Spinal cord (tissue), 10 donors: ENCODE measurements at places on chromosomes 16 and 17. TPM values are rescaled to one million over a fixed set of nuclear protein-coding genes. Genes with fewer than 3 reads are reported as not detected.

DNA sequence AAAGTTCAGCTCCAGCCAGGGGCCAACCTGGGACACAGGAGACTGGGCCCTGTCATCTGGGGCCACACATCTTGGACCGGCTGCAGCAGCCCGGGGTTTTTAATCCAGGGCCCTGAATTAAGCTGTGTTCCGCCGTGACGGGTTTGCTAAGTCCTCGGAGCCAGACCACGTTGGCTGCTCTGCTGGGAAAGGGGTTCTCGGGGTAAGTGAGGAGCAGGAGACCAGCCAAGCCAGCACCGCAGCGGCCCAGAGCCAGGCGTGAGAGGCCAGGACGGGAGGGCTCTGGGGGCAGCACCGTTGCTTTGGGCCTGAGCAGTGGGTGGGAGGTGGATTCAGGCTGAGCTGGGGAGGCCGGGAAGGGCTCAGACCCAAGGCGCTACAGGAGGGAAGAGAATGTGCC lies 31.3 kb upstream of the CBX4 start:
- no peaks in the 10 kb centered on the region for H3K36me3 ChIP-seq
- H3K27me3 ChIP-seq, result no peaks in the 10 kb centered on the region
- no peak overlapping the region for H3K27ac ChIP-seq
- H3K4me1 ChIP-seq, result no peaks in the 10 kb centered on the region
- no peak overlapping the region for H3K4me3 ChIP-seq

GRCh38 chr17:74430706-74431567 lies 951 bp upstream of the GPRC5C start:
- no peaks in the 10 kb centered on the region for H3K36me3 ChIP-seq
- peaks cover 48% of the 10 kb centered on the region for H3K4me1 ChIP-seq
- H3K27ac ChIP-seq, result peak overlapping the region; percentile 67
- peaks cover 43% of the 10 kb centered on the region for H3K27me3 ChIP-seq
- H3K4me3 ChIP-seq, result peak overlapping the region; percentile 63

- H3K36me3 ChIP-seq, result no peaks in the 10 kb centered on the region
- H3K27ac ChIP-seq, result peak overlapping the region; percentile 69
- H3K27me3 ChIP-seq, result no peaks in the 10 kb centered on the region
- no peak for DNase-seq
- H3K4me1 ChIP-seq, result peaks cover 29% of the 10 kb centered on the region
- H3K4me3 ChIP-seq, result peak overlapping the region; percentile 37
These were observed 45.2 kb upstream of the LCMT1 start for GRCh38 chr16:25066426-25066746.

DNA sequence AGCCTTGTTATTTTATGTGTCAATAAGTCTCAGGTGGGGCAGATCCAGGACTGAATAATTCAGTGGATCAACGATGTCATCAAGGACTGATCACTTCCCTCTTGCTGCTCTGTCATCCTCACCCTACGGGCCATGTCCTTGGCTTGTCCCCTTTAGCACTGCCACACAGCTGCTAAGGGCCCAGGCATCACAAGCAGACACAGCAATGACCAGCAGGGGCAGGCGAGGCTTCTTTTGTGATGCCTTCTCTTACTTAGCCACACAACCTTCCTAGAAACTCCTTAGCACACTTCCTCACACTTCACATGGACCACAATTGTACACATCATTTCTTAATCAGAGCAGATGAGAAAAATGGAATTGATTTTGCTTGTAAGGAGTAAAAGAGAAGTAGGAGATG lies 356.3 kb upstream of the SOX9 start:
- H3K27ac ChIP-seq, result no peak overlapping the region
- H3K4me1 ChIP-seq, result peaks cover 4% of the 10 kb centered on the region
- H3K4me3 ChIP-seq, result no peak overlapping the region

DNA sequence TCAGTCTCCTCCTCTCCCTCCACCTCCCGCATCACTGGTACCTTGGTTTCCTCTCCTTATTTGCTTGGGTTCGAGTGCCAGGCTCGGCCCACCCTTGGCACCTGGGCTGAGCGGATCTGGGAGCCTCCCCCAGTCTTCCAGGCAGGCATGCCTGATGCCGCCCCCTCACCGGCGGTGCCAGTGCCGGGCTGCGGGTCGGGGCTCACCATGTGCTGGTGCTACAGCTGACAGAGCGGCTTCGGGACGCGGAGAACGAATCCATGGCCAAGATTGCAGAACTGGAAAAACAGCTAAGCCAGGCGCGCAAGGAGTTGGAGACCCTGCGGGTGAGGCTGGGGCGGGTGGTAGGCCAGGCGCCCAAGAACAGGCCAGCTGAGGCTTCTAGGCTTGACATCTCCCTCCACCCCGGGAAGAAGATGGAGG lies 19.2 kb downstream of the FMNL1 start:
- H3K27me3 ChIP-seq, result peaks cover 13% of the 10 kb centered on the region
- peaks cover 44% of the 10 kb centered on the region for H3K36me3 ChIP-seq
- peak overlapping the region; percentile 51 for H3K4me3 ChIP-seq
- DNase-seq, result no peak
- H3K27ac ChIP-seq, result peak overlapping the region; percentile 47

DNA sequence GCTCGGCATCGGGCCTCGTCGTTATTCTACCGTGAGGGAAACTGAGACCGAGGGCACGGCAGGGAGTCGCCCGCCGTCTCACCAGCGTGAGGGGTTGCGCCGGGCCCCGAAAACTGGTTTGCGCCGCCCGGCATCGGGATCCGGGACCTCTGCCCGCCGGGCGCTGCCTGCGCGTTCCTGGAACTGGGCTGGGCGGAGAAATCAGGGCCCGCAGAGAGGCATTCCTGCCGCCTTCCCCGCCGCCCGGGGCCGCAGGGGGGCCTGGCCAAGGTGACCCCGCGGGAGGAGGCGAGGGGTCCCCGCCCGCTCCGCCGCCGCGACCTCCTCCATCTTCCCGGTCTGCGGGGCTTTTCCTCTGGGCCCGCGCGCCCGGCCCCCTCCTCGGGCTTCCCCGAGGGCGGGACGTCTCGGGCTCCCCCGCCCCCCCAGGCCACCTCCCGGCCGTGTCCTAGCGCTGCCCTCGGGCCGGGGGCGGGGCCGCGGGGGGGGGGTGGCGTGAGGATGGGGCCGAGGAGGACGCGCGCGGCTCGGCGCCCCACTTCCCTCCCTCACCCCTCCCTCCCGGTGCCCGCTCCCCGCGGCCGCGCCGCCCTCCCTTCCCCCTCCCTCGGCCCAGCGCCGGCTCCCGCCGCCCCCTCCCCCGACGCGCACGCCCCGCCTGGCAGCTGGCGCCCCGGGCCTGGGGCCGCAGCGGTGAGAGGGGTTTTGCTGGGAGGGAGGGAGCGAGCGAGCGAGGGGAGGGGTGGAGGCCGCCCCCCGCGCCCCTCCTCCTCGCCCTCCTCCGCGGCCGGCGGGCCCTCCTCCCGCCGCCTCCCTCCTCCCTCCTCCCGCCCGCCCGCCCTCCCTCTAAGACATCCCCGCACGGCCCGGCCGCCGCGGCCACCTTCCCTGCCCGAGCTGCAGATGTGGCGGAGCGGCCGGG lies at the start of gene GLIS2:
Gene GLIS2 (plus strand): TSS at position 882 of the 922 bp plus-strand sequence. CDS start 16,214 bp downstream, outside the sequence.
- H3K4me3 ChIP-seq, result peak within 1 kb of the TSS; percentile 63
- peaks cover 19% of the 10 kb centered on the region for H3K36me3 ChIP-seq
- H3K4me1 ChIP-seq, result peaks cover 55% of the 10 kb centered on the region
- DNase-seq, result peak; percentile 94
- no peaks in the 10 kb centered on the region for H3K27me3 ChIP-seq

DNA sequence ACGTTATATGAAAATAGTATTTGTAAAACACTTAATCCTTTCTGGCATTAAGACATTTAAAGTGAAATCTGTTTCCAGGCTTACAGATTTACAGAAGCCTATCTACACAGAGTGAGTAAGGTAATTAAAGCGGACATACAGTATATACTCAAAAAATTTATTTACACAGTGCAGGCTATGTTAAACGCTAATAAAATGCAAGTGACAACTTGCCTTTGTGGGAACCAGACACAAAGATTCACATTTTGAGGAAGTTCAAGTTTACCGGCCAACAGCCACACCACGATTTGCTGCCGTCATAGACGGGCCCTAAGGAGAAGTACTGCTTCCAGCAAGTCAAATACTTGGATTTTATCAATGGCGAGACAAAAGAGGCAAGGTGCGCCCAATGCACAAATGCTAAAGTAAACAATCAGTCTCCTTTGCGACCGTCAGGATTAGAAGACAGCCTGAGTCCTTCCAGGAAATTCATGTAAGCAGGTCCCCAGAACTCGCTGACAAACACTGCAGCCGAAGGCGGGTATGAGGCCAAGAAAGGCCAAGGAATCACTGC lies 801 bp downstream of the VPS35 start:
- peaks cover 11% of the 10 kb centered on the region for H3K4me1 ChIP-seq
- H3K36me3 ChIP-seq, result peaks cover 3% of the 10 kb centered on the region
- H3K27me3 ChIP-seq, result no peaks in the 10 kb centered on the region
- peak overlapping the region; percentile 96 for H3K27ac ChIP-seq

DNA sequence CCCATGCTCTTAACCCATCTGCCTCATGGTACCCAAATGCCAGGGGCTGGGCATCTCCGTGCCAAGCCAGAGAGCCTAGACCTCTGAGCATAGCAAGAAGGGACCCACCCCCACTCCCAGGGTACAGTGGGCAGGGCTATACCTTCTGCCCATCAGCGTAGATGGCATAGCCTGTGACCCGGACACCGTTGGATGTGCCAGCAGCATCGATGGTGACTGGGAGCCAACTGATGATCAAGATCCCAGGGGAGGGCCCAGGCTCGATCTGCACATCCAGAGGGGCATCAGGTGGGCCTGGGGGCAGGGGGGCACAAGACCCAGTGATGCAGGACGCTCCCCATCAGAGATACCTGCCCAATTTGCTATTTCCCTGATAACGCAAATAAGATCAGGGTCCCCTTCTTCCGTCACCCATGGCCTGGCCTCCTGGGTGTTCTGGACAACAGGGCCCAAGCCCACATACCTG lies 17.1 kb downstream of the TSPOAP1 start:
- no peak for DNase-seq
- no peak overlapping the region for H3K27ac ChIP-seq
- no peaks in the 10 kb centered on the region for H3K27me3 ChIP-seq

GRCh38 chr16:87540072-87540896 lies 47.5 kb upstream of the ZCCHC14 start:
- H3K36me3 ChIP-seq, result no peaks in the 10 kb centered on the region
- H3K4me3 ChIP-seq, result peak overlapping the region; percentile 18
- H3K4me1 ChIP-seq, result peaks cover 34% of the 10 kb centered on the region
- no peaks in the 10 kb centered on the region for H3K27me3 ChIP-seq
- H3K27ac ChIP-seq, result peak overlapping the region; percentile 52
- DNase-seq, result peak; percentile 56

The SLC6A4 gene
- polyA plus RNA-seq, result 3.6 TPM

The PKMYT1 gene
- polyA plus RNA-seq, result 32.6 TPM

The AARS1 gene
- polyA plus RNA-seq, result 103 TPM

The NPB gene
- polyA plus RNA-seq, result 3.8 TPM

The UNK gene
- 41.2 TPM for polyA plus RNA-seq
